ENCODE measurements at places on chromosomes 16 and 17.

DNA sequence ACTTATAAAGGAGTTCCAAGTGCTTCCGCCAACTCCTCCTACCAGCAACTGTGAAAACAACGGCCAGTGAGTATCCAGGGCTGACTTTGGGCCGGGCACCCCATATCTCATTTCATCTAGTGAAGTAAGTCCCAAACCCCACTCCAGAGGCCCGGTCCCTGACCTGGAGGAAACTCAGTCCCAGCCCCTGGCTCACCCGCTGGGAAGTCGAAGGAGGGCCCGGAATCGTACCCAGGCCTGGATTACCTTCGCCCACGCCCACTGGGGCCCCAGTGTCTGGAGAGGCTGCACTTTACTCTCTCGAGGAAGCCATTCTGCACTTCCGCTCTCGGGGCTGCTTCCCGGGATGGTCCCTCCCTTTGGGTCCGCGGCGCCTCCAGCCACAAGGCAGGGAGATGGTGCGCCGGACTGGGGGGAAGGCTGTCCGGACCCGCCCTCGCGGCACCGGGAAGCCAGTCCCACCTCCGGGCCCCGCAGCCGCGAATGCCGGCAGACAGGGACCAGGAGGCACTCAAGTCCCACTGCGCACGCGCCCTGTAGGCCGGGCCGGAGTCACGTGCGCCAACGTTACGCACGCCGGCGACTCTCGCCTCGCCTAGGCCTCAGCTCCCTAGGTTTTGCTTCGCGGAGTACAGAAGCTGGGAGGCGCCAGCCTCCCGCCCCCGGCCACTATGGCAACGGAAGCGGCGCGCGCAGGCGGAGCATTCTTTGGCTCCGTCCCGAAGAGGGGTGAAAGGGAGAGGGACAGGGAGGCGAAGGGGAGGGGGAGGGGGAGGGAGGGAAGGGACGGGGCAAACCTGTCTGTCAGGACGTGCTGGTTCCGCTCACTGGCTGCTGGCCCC lies at the start of gene CMTR2:
TSS of gene CMTR2 (minus strand) at position 513 of the 842 bp plus-strand sequence. CDS start 3,482 bp downstream, outside the sequence.
- peak within 1 kb of the TSS; percentile 73 for H3K27ac ChIP-seq
- peak; percentile 90 for DNase-seq
- peaks cover 17% of the 10 kb centered on the region for H3K27me3 ChIP-seq
- peaks cover 44% of the 10 kb centered on the region for H3K36me3 ChIP-seq
- peak within 1 kb of the TSS; percentile 85 for H3K4me3 ChIP-seq

- H3K4me3 ChIP-seq, result no peak overlapping the region
- H3K4me1 ChIP-seq, result peaks cover 6% of the 10 kb centered on the region
- peaks cover 12% of the 10 kb centered on the region for H3K27me3 ChIP-seq
- no peak for DNase-seq
- H3K36me3 ChIP-seq, result no peaks in the 10 kb centered on the region
Observed at GRCh38 chr17:49234509-49235080, 4.0 kb upstream of the PHOSPHO1 start.

DNA sequence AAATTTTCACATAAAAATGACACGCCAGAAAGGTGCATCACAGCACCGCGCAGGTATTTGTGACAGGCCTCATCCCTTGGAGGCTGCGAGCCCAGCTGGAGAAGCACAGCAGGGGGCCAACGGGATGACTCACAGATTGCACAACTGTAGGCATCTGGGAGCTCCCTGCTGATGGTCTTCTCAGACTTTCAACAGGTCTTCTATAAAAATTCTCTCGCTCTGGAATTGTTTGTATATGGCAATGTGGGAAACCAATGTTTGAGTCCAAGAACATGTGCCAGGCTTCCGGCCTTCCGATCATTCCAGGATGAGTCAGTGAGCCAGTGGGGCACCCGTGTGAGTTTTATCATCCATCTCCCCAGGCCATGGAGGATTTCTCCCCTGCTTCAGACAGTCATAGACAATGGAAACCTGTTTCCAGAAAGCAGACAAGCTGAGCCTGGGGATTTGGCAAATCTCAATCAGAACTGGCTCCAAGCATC lies 24.1 kb upstream of the ADORA2B start:
- H3K36me3 ChIP-seq, result no peaks in the 10 kb centered on the region
- no peak overlapping the region for H3K4me3 ChIP-seq
- no peaks in the 10 kb centered on the region for H3K4me1 ChIP-seq
- H3K27me3 ChIP-seq, result peaks cover 15% of the 10 kb centered on the region
- no peak overlapping the region for H3K27ac ChIP-seq

- DNase-seq, result no peak
- H3K27ac ChIP-seq, result no peak overlapping the region
- no peak overlapping the region for H3K4me3 ChIP-seq
- no peaks in the 10 kb centered on the region for H3K27me3 ChIP-seq
Observed at GRCh38 chr17:50155115-50155819, 4.8 kb upstream of the PPP1R9B start.

GRCh38 chr16:27483088-27483437 lies 66.7 kb downstream of the GTF3C1 start:
- H3K27me3 ChIP-seq, result no peaks in the 10 kb centered on the region
- no peaks in the 10 kb centered on the region for H3K4me1 ChIP-seq
- DNase-seq, result no peak
- no peak overlapping the region for H3K4me3 ChIP-seq

DNA sequence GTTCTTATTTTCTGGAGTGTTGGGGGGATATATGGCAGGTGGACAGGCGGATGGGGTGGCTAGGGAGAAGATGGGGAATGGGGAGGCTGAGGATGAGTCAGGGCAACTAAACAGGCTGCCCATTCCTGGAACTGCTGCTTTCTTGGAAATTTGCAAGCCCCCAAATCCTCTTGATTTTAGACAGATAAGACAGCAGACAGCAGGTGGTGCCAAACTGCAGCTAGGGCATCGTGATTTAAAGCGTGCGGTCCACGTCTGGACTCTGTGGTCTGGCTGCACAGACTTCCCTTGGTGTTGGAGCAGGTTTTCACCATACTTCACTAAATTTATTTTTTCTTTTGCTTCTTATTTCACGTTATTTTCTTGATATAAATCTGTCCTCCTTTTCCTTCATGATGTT lies 10.9 kb upstream of the KRT24 start:
- H3K4me1 ChIP-seq, result no peaks in the 10 kb centered on the region
- DNase-seq, result no peak
- no peak overlapping the region for H3K27ac ChIP-seq
- H3K36me3 ChIP-seq, result no peaks in the 10 kb centered on the region
- no peak overlapping the region for H3K4me3 ChIP-seq

DNA sequence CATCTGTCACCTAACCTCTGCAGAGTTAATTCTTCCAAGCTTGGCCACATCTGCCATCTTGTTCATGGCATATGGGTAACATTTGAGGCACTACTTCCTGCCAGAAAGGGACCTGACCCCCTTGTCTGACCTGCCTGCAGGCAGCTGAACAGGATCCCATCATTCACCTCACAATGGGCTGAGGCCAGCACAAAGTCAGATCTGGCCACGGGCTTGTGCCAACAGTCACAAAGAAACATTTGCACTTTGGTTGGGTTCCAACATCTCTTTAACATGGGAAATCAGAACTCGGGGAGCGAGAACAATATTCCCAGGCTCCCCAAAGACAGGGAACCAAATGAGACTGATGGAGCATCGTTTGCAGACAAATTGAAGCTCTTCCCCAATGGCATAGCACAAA lies 116.1 kb downstream of the XYLT1 start:
- no peaks in the 10 kb centered on the region for H3K27me3 ChIP-seq
- H3K4me3 ChIP-seq, result no peak overlapping the region
- H3K4me1 ChIP-seq, result peaks cover 43% of the 10 kb centered on the region
- no peak for DNase-seq
- H3K27ac ChIP-seq, result no peak overlapping the region

DNA sequence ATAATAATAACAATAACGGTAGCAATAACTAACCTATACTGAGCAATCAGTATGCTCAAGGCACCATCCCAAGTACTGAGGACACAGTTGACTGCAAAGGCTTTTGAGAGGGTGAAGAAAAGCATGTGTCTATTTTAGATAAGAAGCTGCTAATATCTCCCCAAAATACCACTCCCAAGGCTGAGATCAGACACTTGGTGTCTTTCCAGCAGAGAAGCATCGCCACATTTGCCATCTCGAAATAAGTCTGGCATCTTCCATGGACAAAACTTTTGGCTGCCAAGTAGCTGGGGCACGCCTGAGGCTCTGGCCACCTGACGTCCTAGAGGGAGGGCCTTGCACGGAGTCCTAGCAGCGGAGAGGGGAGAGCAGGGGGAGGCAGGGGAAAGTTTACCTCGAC lies 39.0 kb downstream of the ZNF423 start:
- no peak overlapping the region for H3K27ac ChIP-seq
- H3K36me3 ChIP-seq, result no peaks in the 10 kb centered on the region
- peaks cover 2% of the 10 kb centered on the region for H3K27me3 ChIP-seq

DNA sequence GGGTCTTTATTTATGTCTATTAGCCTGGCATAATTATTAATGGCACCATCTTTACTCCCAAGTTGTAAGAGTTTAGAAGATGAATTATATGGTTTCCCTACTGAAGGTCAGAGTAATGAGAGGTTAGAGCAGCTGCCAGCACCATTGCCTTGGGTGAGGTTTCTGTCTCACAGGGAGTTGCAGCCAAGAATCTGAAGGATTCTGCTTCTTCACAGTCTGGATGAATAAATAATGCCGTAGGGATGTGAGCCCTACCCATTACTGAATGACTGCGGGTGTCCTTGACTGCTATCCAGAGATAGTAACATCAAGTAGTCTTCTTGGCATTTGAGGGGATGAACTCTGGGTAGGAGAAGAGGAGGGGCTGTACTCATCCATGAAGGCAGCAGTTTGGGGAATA lies 52.8 kb upstream of the SMIM36 start:
- peaks cover 14% of the 10 kb centered on the region for H3K27me3 ChIP-seq
- no peaks in the 10 kb centered on the region for H3K4me1 ChIP-seq
- no peaks in the 10 kb centered on the region for H3K36me3 ChIP-seq
- H3K4me3 ChIP-seq, result no peak overlapping the region

GRCh38 chr17:48588528-48588927 lies 1.5 kb downstream of the HOXB3 start:
- H3K27ac ChIP-seq, result no peak overlapping the region
- DNase-seq, result no peak
- H3K36me3 ChIP-seq, result no peaks in the 10 kb centered on the region

- H3K4me3 ChIP-seq, result no peak overlapping the region
- no peaks in the 10 kb centered on the region for H3K36me3 ChIP-seq
- no peak overlapping the region for H3K27ac ChIP-seq
- DNase-seq, result peak; percentile 17
- H3K4me1 ChIP-seq, result no peaks in the 10 kb centered on the region
Observed at GRCh38 chr16:71311553-71312158, 22.5 kb upstream of the CMTR2 start.

DNA sequence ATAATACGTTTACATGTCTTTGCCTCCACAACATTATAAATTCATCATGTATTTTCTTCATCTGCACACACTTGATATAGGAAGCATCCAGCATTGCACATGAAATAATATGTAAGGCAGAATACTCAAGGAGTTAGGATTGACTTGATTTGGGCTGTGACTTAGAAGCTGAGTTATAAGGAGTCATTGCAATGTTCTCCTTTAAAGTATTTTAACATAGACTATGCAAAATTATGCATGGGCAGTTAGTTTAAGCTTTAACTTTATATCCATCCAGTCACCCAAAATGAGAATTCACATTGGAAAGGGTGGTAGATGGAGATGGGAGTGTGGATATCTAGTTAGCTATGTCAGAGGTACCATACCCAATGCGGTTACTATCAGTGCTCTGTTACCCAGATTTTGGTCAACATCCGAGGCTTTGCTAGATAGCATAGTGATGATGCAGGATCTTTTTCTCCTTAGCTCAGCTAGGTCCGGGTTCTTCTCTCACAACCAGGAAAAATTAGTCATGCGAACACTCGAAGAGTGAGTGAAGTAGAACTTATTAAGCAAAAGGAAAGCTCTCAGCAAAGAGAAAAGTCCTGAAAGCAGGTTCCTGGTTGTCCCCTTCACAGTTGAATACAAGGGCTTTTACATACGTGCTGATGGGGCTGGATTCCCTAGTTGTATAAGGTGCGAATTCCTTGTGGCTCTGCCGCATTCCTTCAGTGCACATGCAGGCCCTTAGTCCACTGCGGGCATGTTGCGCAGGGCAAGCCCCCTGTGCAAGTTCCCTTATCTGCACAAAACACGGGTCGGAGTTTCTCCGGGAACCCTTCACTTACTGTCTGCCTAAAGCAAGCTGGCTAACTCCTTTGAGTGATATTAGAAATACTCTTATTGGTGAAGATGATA lies 73.1 kb upstream of the FAM20A start:
- no peak for DNase-seq
- no peaks in the 10 kb centered on the region for H3K4me1 ChIP-seq
- peaks cover 11% of the 10 kb centered on the region for H3K27me3 ChIP-seq
- no peak overlapping the region for H3K27ac ChIP-seq

GRCh38 chr17:49571283-49571682 lies 4.4 kb upstream of the NXPH3 start:
- H3K36me3 ChIP-seq, result no peaks in the 10 kb centered on the region
- DNase-seq, result no peak
- H3K27ac ChIP-seq, result no peak overlapping the region
- peaks cover 52% of the 10 kb centered on the region for H3K27me3 ChIP-seq
- H3K4me1 ChIP-seq, result peaks cover 26% of the 10 kb centered on the region

GRCh38 chr17:34723875-34724274 lies 144.5 kb downstream of the TMEM132E start:
- no peaks in the 10 kb centered on the region for H3K4me1 ChIP-seq
- no peak for DNase-seq
- H3K27me3 ChIP-seq, result peaks cover 3% of the 10 kb centered on the region

GRCh38 chr16:77308163-77308561 lies 109.0 kb downstream of the SYCE1L start:
- H3K4me3 ChIP-seq, result no peak overlapping the region
- no peak for DNase-seq
- H3K4me1 ChIP-seq, result peaks cover 12% of the 10 kb centered on the region
- H3K27ac ChIP-seq, result peak overlapping the region; percentile 30
- H3K27me3 ChIP-seq, result peaks cover 24% of the 10 kb centered on the region

DNA sequence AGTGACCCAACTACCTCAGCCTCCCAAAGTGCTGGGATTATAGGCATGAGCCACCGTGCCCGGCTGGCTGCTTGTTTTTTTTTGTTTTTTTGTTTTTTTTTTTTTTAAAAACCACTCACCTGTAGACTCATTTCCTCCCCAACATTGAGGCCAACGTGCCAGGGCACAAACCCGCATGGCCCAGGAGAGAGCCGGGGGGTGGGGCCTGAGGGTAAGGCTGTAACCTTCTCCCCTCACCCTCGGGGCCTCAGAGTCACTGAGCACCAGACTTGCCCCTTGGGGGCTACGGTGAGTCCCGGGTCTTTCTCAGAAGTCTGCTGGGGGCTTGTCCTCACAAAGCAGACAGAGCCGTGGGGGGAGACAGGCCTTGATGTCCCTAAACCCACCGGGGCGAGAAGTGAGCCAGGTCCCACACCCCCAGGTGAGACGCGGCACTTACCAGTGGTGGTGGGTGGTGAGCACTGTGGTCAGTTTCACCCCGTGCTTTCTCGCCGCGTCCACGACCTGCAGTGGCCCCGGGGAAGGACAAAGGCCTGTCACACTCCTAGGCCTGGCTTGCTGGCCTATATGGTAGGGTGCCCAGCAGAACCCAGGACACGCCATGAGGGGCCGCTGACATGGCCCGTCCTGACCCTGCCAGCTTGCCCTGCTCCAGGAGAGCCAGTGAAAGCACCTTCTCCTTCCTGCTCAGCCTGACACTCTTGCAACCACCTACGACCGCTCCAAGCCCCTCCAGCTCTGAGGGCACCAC lies 4.6 kb downstream of the HAGH start:
- no peaks in the 10 kb centered on the region for H3K27me3 ChIP-seq
- H3K27ac ChIP-seq, result no peak overlapping the region
- no peak for DNase-seq
- peaks cover 23% of the 10 kb centered on the region for H3K4me1 ChIP-seq

GRCh38 chr16:50302472-50303005 lies 36.2 kb downstream of the ADCY7 start:
- H3K27me3 ChIP-seq, result no peaks in the 10 kb centered on the region
- H3K36me3 ChIP-seq, result peaks cover 2% of the 10 kb centered on the region
- no peak for DNase-seq
- no peak overlapping the region for H3K4me3 ChIP-seq
- H3K27ac ChIP-seq, result no peak overlapping the region
- H3K4me1 ChIP-seq, result no peaks in the 10 kb centered on the region

Measured in activated naive CD8-positive, alpha-beta T cell treated with anti-CD3 and anti-CD28 coated beads, Interleukin-2, amount 50 U/mL, for 24 hours (primary cell).